ENCODE measurements at places on chromosomes 4 and X.

GRCh38 chrX:70039758-70040157, 10.0 kb downstream of the AWAT2 start:
- DNase-seq = peak; percentile 42

DNA sequence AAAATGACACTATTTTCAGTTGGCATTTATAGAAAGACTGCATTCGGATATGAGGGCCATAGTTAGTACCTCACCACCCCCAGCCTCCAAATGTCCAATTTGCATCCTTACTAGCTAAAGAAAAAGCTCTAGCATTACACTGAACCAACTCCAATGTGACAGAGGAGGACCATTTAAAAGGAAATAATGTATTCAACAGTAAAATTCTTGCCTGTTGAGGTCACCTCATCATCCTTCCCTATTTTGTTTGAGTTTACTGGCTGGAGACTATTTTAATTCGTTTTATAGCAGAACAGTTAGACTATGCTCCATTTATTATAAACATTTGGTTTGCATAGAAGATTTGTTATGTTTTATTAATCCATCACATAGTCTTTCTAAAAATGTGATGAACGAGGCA, 88.2 kb upstream of the PPARGC1A start:
- DNase-seq = no peak

DNA sequence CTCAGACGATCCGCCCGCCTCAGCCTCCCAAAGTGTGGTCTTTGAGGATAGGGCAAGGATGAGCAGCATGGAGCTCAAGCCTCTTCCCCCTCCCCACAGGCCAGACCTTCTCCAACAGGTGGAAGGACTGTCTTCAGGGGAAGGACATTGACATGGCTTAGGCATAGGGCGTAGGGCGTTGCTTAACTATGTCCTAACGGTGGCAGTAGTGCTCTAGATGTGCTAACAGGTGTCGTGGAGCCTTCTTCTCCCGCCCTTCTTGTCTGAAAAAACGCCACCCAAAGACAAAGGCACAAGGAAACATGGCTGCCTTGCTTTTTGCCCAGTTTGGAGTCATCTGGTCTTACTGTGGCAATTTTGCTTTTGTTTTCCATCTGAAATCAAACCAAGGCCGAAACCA, 219.8 kb downstream of the OR13H1 start:
- DNase-seq = no peak

- no peak for DNase-seq
These were observed 373.6 kb downstream of the MAPK10 start for GRCh38 chr4:85986266-85986665.

DNA sequence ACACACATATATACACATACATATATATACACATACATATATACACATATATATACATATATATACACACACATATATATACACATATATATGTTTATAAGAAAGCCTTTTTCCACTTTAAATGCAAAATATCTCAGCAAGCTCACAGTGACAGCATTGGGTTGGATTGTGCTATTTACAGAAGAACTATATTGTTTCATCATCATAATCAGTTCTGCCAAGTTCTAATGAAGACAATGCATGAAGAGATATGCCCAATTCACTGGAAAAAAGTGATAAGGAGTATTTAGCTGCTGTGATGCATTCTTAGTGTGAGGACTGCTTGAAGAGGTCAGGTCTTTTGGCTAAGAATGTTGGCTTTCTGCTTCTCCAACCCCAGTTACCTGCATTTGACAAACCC, 54.4 kb downstream of the RNF150 start:
- DNase-seq = peak; percentile 21

GRCh38 chr4:7463566-7464258, 29.0 kb upstream of the PSAPL1 start:
- DNase-seq = no peak

- DNase-seq = no peak
These were observed 154.9 kb downstream of the PJA1 start for GRCh38 chrX:69010339-69010738.

Measured in AG20443 (cell line).